HCEC 1CT (cell line): ENCODE measurements at places on chromosomes 4 and X.

DNA sequence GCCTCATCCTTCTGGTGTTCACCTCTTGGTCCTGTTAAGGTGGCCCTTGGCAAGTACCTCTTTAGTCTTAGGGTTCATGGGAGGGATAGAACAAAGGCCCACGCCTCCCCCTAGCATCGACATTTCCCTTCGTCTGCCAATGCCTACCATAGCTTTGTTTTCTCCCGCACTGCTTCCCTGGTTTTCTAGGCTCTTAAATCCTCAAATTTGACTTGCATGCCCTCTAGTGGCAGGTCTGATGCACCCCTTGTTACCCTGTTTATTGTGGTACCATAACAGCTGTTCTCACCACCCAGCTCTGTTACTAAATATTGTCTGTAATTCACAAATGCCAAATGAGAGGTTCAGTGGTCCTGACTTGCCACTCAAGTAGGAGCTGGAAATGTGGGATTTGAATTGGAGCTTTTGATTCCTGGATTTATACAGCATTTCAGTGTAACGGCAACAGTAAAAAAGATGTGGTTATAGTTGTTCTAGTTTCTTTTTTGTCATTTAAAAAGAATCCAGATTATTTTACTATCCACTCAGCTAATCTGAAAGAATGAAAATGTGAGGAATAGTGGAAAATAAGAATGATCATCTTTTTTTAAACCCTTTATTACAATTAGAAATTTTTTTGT lies 100.1 kb downstream of the REPS2 start:
- peak; percentile 52 for DNase-seq

GRCh38 chr4:114945616-114946015 lies 167.8 kb downstream of the NDST4 start:
- no peak for DNase-seq

DNA sequence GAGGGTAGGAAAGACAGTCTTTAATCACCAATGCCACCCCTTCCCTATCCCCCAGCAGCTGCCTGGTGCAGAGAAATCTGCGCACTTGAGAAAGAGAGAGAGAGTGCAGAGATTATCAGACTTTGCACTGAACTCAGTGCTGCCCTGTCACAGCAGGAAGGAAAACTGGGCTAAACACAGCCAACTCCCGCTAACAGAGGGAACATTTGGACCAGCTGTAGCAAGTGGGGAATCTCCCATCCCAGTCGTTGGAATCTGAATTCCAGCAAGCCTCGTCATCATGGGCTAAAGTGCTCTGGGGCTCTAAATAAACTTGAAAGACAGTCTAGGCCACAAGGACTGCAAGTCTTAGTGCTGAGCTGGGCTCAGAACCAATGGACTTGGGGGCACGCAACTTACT lies 168.7 kb downstream of the DLG3 start:
- DNase-seq = peak; percentile 2

- peak; percentile 97 for DNase-seq
Measured at GRCh38 chrX:2707334-2707760, 16.3 kb downstream of the CD99 start.

DNA sequence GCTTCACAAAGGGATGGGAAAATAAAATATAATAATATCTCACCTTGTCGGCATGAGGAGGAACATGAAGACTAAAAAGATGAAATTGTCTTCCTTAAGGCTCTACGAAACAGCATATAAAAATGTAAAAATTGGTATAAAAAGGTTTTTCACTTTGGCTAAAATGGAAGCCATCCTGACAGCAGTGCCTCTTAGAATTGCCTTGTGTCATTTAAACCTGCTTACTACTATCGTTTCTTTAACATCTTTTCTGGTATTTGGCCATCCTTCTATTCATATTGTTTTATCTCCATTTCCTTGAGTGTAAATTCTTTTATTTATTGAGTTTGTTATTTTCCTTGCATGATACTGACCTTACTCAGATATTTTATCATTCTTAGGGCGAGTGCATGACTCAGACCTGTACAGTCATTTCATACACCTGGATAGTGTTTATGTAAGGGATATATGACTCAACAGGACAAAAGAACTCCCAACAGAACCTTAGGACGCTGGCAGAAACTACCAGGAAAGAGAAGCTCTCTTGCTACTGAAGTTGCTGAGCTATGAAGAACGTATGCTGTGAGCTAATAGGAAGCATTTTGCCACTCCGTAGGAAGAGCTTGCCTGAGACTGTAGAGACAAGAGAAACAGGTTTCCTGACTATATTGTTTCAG lies 5.8 kb upstream of the CDKN2AIP start:
- peak; percentile 86 for DNase-seq

- peak; percentile 61 for DNase-seq
Measured at GRCh38 chrX:74458736-74459135, 37.4 kb downstream of the SLC16A2 start.

DNA sequence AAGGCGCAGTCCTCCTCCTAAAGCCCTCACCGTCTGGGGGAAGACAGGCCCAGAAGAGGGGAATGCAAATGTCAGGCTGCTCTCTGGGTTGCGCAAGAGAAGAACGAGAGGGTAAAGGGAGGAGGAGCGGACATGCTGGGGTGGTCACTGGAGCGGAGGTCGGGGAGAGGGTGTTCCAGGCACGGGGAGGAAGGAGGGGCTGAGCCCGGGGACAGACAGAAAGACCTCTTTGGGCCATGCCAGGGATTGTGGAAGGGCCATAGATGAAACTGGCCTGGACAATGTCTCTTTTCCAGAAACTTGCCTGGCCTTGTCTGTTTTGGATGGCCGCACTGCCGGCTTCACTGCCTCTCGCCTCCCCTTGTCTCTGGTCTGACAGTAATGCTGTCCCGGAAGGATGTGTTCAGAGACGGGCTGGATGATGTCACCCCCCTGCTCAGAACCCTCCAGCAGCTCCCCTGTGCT lies 121.0 kb downstream of the SORCS2 start:
- no peak for DNase-seq

DNA sequence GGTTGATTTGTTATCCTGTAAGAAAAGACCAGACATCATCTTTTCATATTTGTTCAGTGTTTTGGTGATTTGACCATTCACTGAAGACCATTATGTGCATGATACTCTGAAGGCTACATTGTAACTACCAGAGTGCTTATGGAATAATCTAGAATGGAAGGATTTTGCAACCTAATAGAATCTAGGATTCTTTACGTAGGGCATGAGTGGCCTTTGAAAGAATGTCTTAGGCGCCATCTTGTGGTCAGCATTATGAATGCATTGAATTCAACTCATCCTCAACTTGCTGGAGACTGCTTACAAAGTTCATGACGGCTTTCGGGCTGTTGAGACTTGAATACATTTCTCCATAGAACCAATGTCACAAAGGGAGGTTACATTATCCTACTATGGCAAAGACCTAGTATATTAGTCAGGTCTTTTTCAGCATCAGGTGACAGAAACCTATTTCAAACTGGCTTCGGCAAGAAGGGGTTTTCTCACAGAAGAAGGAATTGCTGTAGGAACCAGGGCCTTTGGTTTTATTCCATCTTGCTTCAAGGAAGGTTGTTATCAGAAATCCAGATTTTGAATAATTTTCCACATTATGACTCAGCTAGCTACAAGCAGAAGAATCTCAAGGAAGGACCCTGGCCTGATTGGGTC lies 104.1 kb downstream of the GPAT3 start:
- DNase-seq = peak; percentile 51

GRCh38 chrX:103051260-103051789 lies 12.6 kb downstream of the BEX1 start:
- no peak for DNase-seq

DNA sequence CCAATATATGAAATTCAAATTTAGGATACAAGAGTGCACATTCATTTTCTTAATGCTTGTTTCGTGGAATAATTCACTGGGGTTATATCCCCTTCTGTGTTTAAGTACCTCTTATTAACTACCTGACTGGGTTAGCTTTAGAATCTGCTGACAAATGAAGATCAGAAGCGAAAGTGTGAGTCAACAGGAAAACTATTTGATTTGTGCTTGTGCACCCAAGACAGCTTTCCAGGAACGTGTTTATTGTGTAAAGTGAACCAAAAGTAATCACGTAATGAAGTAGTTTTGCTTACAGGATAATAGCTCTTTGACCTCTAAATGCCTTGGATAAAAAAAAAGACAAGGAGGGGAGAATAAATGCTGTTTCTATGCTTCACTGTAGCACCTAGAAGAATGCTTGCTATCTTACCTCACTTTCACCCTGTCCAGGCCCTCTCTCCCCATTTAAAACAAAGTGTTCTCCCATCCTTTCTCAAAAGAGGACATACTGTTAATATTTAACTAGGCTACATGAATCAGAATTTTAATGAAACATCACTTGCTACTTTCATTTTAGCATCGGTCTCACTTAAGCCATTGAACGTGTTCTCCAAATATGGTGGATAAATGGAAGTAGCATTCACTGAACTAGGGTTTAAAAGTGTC lies 141.9 kb downstream of the THOC2 start:
- peak; percentile 3 for DNase-seq

DNA sequence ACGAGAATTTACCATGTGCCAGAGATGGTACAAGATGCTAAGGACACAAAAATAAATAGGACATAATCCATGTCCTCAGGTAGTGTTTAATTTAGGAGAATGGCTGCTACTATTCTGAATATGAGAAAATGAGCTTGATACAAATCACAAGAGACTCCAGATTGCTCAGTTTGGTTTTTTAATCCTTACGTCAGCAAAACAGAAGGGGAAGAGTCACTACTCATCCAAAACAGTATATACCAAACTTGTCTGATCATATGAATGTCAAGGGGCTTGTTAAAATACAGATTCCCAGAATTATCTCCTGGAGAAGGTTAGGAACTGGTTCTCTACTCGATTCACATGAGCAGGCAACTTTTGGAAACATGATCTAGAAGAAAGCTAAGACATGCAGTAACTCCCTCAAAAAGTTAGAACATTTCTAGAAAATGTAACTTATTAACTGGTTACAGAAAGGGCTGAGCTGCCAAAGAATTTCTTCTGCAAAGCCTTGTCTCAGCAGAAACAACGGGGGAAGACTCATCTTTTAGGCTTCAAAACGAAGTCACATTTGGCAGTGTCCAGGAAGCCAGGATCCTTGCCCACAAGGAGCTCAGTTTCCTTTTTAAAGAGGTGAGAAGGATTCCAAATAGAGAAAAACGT lies 3.4 kb downstream of the AIFM1 start:
- no peak for DNase-seq

DNA sequence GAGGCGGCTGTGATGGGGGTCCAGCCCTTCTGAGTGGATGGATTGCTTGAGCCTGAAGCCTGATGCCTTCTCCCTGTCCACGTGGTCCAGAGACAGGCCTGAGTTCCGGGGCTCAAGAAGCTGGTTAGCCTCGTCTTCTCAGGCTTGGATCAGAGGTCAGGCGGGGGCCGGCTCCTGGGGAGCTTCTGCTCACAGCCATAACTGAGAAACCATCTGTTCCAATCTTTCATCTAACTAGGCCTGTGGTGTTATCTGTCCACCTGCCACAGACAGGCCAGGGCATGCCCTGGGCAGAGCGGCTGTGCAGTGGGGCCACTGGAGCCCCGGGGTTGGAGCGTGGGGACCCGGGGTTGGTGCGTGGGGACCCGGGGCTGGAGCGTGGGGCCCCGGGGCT lies 63.1 kb downstream of the SORCS2 start:
- no peak for DNase-seq

DNA sequence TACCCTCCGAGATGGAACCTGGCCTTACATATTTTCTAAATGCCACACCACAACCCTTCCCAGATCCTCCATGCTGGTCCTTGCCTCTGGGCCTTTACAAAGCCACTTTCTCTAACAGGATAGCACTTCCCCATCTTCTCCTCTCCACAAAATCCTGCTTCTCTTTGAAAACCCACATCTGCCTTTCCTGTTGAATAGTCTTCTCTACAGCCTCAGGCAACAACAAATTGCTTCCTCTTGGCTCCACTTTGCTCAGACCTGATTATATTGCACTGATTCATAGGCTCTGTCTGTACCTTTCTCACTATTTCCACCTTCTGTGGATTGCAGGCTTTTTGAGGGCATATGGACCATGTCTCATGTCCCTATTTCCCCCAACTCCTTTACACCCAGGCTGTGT lies 203.7 kb upstream of the MBNL3 start:
- no peak for DNase-seq

DNA sequence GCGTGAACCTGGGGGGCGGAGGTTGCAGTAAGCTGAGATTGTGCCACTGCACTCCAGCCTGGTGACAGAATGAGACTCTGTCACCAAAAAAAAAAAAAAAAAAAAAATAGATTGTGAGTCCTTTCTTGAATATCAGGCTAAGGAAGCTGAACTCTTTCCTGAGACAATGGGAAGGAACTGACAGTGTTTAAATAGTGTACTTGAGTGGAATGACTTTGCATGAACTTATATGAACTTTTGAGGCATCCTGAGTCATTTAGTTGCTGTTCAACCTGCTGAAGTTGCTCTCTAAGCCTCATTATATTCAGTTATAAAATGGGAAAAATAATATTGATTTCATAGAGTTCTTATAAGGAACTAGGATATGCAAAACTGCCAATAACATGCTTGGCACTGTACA lies 79.3 kb upstream of the LIMCH1 start:
- no peak for DNase-seq

DNA sequence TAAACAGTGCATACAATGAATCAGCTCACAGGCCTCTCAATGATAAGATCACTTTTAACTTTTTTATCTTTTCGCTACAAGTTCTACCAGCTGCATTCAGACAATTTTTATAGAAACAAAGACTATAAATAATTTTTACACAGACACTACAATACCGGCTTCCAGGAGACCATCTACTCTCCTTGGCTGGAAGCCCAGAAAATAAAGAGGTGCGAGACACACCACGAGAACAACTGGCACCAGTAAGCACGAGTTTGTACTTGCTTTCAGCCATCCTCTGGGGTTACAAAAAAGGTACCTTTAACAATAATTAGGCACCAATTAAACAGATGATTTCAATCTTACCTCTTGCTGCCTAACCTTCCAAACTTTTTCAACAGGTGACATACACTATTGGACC lies 11.2 kb upstream of the PRDX4 start:
- DNase-seq = no peak

DNA sequence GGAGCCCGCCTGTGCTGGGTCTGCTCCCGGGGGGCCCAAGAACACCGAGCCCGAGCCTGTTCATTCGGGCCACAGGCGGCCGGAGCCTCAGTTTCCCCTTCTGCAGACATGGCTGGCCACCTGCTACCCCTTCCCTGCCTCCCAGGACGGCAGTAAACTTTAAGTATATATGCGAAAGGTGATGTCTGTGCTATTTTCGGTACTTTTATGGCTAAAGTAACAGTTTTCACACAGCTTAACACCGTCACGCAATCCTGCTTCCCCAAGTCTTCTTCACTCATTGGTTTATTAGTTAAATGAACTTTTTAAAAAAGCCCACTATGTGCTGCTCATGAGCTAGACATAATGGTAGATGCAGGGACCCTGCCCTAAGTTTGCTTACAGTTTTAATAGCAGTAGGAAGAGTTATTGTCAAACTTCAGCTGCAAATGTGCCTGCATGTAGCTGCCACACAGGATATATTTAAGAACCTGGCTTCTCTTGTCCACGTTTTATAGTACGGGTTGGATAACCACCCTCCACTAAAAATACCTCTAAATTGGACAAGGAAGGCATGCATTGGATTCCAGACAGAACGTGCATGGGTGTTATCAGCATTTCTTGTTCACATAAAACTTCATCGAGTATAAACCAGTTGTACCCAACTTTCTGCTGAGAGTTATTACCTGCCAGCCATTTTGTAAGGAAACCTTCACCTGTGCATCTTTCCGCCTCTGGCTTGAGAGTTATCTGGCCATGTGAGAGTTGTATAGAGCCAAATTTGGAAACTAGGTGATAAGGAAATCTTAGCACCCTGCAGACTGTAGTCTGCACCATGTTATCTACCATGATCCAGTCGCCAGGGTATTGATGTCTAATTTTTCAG lies 741 bp downstream of the ANAPC4 start:
- no peak for DNase-seq
